Smooth muscle cell of the pulmonary artery (primary cell): ENCODE measurements at places on chromosomes 5 and 9. TPM values are rescaled to one million over a fixed set of nuclear protein-coding genes. Genes with fewer than 3 reads are reported as not detected.

IL9 gene
- not detected in 2 replicates for total RNA-seq

ARHGEF37 gene
- total RNA-seq, result 3.6 and 7.1 TPM in 2 replicates

GKAP1 gene
- 0.50 and 0.52 TPM in 2 replicates for total RNA-seq

SPINK9 gene
- not detected in 2 replicates for total RNA-seq

TMED7 gene
- 199 and 381 TPM in 2 replicates for total RNA-seq

FGFR4 gene
- 0.33 and 0.65 TPM in 2 replicates for total RNA-seq

ARID3C gene
- 0.13 and 0.36 TPM in 2 replicates for total RNA-seq

SIT1 gene
- total RNA-seq, result 0.07 TPM in 1 of 2 replicates, not detected in the other

GMCL2 gene
- total RNA-seq, result not detected in 2 replicates

FCHSD1 gene
- total RNA-seq, result 28.0 and 30.6 TPM in 2 replicates
